ENCODE measurements at places on chromosomes 16 and 17.

- DNase-seq, result no peak
Measured at GRCh38 chr16:56869513-56870275, 4.7 kb downstream of the SLC12A3 start.

- no peak for DNase-seq
Measured at GRCh38 chr16:13098536-13098935, 197.1 kb downstream of the SHISA9 start.

DNA sequence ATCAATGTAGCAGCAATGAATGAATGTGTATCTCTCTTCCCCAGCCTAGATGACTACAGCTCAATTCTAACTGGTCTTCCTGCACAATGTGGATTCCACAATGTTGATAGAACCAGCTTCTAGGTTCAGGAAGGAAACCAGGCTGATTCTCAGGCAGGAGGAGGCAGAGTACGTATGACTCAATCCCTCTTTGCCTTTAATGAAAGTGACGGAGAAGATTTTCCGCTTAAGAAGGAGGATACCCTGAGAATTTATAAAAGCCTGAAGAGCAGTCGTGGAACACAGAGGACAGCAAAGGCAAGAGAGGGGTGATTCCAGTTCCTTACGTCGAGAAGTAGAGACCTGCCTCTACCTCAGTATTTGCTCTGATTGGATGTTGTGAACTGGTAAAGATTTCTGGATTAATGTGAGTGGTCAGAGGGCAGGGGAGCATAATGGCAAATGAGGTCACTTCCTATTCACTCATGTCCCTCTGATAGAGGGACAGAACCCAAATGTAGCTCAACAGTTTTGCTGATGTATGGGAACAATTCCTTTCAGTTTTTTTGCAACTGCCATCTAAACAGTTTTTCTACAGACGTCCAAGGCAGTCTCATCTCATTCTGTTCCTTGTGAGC, 15.0 kb upstream of the SLC16A11 start:
- no peak for DNase-seq

DNA sequence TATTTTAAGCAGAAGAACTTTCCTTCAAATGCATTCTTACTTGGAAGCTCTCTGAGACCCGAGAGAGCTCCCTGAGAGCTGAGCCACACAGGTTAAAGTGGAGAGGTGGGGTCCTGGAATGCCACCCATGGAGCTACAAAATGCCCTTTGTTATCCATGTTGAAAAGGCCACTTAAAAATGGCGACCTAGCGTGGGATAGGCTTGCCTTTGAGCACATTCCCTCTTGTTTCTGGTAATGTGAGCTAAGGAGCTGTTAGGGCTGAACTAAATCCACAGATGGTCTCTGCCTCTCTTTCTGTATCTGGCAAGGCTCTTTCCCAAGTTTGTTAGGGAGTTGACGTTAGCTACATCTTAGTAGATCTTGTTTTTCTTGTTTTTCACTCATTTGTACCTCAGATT, 171.6 kb downstream of the SNX29 start:
- no peak for DNase-seq

DNA sequence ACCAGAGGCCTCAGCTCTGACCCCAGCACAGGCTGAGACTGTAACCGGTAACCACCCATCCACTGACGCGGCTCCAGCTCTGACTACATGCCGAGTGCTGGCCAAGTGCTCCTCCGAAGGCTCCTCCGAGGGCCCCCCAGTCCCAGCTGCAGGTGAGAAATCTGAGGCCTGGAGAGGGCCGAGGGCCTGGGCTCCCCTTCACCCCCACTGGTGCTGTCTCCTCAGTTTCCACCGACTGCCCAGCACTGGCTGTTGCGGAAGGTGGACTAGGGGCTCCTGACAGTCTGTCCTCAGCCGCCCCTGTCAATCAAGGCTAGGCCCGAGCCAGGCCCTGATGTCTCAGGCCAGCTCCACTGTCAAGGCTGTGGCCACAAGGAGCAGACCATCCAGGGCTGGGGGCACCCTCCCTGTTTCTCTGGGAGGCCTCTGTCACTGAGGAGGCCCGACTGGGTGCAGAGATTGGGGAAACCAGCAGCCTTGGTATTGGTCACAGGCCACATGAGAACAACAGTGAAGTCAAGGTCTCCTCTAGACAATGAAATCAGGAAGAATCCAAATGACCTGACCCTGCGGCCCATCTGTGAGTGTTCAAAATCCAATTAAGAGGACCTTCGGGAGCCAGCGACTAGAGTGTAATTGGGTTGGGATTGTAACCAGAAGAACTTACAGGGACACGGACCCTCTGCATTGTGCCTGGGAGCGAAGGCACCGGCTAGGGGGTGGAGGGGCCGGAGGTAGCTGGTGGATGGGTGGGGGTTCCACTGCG, 5.1 kb downstream of the TMEM235 start:
- no peak for DNase-seq

- DNase-seq, result no peak
Measured at GRCh38 chr17:76132574-76133338, 8.3 kb downstream of the FOXJ1 start.

GRCh38 chr16:66750279-66751052, 943 bp downstream of the DYNC1LI2 start:
- no peak for DNase-seq

DNA sequence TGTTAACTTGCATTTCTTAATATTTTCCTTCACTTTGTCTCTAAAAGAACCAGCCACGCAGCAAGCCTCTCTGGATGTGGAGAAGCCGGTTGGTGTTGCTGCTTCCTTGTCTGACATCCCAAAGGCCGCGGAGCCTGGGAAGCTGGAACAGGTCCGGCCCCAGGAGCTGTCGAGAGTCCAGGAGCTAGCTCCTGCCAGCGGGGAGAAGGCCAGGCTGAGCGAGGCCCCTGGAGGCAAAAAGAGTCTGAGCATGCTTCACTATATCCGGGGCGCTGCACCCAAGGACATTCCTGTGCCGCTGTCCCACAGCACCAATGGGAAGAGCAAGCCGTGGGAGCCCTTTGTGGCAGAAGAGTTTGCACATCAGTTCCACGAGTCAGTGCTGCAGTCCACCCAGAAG, 22.8 kb downstream of the GINS2 start:
- DNase-seq, result no peak

DNA sequence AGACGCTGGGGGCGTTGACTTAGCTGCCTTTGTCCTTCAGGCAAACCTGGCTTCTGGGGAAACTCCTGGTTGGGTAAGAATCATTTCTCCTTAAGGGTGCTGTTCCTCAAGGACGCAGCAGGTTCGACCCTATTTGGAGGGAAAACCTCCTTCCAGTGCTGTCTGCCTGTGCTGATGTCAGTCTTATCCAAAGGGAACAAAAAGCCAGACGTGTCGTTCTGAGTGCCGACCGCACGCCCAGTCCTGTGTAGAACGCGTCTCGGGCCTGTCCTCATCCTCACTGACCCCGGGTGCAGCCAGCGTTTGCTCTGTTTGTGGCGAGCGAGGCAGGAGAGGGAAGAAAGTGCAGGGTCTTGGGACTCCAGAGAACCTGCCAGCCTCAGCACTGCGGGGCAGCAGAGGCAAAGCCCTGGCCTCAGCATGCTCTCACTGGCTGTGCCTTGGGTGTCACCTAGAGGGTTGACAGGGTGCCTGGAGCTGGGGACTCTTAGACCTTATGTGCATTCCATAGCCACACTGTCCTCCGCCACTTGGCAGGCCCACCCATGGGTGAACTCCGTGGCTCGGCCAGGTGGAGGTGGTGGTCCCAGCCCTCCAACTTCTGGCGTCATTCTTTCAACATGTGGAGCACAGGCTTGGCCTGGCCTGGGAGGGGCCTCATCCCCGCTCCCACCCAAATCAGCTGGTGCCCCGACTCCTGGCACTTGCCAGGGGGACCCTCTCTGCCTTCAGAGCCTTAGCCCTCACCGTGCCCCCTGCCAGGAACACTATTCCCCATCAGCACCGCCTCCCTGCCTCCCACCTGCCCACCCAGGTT, 6.0 kb downstream of the SNN start:
- no peak for DNase-seq

- no peak for DNase-seq
Measured at GRCh38 chr17:17713839-17714238, 32.6 kb downstream of the RAI1 start.

DNA sequence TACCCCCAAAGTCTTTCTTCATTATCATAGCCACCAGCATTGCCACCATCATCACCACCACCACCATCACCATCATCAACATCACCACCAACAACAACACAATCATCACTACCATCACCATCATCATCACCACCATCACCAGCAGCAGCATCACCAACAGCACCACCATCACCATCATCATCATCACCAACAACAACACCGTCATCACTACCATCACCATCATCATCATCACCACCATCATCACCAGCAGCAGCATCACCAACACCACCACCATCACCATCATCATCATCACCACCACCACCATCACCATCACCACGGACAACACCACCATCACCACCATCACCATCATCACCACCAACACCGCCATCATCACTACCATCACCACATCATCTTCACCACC, 500 bp upstream of the TMEM114 start:
- DNase-seq, result no peak

- no peak for DNase-seq
Measured at GRCh38 chr17:54967621-54968261, 713 bp downstream of the COX11 start.

- DNase-seq, result no peak
Measured at GRCh38 chr16:53209429-53209828, 154.6 kb downstream of the CHD9 start.

GRCh38 chr17:81512562-81513371, at the start of gene ACTG1:
TSS of gene ACTG1 (minus strand) at chr17:81512799. CDS start at chr17:81512354, 445 bp downstream.
- DNase-seq, result peak; percentile 86
